ENCODE measurements at places on chromosomes 16 and 17.
A peak's percentile ranks its signal among the peaks of the same experiment; 100 is the strongest.

GRCh38 chr16:13510425-13511151 lies 409.4 kb upstream of the ERCC4 start:
- peak; percentile 10 for DNase-seq

- DNase-seq, result no peak
Observed at GRCh38 chr17:80671039-80671824, 126.6 kb downstream of the RPTOR start.

GRCh38 chr17:27264068-27264812 lies 29.7 kb upstream of the WSB1 start:
- DNase-seq, result no peak

GRCh38 chr17:77326636-77327035 lies 185.9 kb downstream of the SEC14L1 start:
- DNase-seq, result no peak

DNA sequence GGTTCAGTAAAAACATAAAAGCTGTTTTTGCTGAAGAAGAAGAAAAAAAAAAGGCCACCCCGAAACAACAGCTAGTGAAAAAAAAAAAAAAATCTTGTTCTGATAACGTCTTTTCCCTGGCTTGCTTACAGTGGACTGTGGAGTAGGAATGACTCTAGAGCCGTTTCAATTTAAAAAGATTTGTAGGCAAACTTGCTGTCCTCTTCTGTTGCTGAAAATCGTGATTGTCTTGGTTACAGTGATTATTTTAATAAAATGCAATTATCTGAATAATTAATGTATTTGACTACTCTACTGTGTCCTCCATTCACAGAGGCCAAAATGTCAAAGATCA lies 190.6 kb upstream of the TBX2 start:
- DNase-seq, result no peak

DNA sequence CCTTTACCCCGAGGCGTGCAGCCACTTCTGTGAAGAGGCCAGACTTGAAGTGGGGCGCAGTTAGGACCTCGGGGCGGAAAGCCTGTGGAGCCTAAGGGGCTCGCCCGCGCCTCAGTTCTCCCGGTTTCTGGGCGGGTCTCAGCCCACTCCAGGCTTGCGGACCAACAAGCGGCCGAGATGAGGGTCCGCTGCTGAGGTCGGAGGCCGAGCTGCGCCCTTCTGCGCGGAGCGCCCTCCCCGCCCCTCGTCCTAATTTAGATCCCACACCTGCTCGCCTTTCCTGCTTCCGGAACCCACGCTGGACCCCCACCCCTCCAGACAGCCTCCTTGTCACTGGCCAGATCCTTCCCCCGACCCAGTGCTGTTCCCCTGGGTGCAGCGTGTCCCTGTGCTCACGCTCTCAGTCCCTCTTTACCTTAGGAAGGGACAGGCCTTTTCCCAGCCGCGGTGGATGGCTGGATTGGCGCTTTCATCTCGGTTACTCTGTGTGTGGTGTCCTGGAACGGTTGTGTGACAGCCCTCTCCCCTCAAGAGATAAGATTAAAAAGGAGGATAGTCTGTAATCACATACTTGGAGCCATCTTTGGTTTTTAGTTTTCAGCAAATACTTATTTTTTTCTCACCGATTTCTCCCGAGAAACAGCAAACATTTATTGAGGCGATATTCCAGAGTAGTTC lies 933 bp upstream of the ATXN7L3 start:
- peak; percentile 66 for DNase-seq

GRCh38 chr17:7479213-7480088 lies at the start of gene ZBTB4:
ZBTB4 (minus strand) TSS chr17:7479631; CDS start chr17:7466801, 12,830 bp downstream.
- DNase-seq, result no peak

DNA sequence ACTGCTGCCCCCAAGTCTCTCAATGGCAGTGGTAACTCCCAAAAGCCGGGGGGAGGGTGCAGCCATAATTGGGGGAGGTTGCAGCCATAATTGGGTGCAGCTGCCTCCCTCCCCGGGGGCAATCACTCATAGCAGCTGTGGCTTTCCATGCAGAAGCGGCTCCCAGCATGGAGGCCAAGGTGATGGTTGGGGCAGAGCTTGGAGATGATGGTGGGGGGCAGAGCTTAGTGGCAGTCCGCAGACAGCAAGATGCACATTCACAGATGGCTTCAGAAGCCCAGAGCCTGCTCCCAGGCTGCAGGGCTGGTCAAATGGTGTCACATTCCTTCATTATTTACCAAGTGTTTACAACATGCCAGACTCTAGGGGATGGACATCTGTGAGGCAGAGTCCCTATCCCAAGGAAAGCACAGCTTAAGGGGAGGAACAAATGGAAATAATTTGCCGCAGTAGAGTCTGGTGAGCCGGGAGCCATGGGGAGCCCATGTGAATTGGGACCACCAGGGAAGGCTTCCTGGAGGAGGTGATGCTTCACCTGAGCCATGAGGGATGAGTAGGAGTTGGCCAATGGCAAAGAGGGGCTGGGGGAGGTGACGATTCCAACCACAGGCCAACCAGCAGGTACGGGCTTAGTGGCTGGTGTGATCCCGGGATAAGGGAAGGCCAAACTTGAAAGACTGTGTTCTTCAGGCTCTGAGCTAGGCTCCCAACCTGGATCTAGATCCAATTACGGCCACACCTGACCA lies 8.1 kb downstream of the DOC2B start:
- no peak for DNase-seq

DNA sequence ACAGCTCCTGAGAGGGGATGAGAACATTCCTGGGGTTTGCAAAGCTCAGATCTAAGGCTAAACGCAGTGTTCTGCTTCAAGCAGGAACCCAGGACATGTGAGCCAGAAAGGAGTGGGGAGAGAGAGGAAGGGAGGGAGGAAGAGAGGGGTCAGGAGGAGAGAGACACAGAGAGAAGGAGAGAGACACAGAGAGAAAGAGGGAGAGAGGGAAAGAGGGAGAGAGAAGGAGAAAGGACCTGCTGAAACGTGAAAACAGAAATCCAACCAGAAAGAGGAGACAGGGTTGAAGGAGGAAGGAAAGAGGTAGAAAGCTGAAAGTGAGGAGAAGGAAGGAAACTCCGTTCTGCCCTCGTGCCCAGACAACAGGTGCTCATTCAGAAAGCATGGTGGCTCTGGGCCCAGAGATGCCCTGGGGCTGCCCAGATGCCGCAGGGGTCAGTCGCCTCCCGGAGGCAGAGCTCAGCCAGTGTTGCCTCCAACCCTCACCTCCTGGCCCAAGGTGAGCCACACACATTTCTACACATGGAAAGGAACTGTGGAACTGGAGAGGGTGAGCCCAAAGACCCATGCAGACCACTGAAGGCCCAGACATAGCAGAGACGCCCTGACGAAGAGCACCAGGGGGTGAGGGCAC lies 49.0 kb upstream of the ENPP7 start:
- no peak for DNase-seq

DNA sequence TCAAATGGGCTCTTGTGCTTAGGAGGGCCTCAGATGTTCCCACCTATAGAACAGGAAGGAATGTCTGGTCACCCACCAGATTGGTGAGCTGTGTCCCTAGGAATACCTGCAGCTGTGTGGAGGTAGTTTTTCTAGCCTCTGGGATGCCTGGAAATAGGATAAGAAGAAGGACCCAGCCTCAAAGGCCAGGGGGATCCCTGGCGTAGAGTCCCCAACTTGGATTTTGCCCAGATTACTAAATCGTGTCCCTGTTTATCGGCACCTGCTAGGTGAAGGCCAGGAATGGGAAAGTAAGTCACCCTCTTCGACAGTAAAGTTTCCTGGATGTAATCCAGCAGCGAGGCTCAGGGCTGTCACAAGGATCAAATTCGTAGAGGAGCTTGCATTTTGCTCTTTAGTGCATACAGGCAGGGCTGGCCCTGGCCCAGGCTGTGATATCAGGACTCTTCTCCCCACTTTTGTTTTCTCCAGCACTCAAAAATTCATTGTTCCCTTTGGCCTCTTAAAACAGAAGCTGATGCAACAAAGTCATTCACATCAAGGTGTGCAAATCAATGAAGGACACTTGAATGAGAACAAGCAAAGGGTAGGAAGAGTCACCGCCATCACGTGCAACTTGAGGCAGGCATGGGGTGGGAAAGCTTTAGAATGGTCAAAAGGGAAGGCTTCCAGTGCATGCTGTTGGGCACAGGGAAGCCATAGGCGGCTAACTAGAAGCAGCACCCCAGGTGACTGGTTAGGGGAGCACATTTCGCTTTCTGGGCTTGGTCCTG lies 7.5 kb downstream of the SLC13A2 start:
- DNase-seq, result no peak

GRCh38 chr16:72536723-72537435 lies 364.9 kb upstream of the PMFBP1 start:
- no peak for DNase-seq

DNA sequence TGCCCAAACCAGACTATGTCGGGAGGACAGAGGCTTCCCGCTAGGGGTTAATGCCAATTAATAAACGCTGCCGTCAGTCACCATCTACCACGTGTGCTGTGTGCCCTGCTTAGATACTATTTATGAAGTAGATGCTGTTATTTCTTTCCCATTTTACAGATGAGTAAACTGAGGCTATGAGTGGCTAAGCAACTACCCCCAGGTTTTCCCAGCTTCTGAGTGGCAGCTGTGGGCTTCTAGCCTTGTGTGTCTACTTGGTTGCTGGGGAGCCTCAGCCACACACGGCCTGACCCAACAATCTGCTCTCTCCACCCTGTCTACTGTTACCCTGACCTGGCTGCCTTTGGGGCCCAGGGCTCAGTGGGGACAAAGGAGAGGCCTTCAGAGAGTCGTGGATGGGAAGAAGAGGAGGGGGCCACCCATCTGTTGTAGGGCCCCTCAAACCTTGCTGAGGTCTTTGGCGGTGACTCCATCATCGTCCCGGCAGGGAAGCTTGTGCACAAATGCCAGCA lies 7.1 kb downstream of the GIT1 start:
- no peak for DNase-seq

DNA sequence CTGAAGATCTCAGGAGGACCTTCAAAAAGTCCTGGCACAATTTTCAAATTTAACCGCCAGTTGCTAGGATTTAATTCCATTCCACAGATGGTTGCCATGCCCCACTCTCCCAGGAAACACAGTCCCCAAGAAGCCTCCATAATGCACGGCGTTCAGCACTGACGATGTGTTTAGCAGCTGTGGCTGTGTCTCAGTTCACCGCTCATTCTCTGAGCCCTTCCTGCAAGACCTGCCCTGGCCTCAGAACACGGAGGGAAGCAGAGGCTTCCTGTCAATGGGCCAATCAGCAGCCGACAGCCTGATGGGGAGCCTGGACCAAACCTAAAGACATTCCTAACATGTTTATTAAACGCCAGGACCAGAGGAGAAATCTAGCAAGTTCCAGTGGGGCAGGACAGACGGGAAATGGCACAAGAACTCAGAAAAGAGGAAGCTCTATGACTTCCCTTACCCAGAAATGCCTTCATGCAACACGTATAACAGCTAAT lies 4.9 kb downstream of the MYLK3 start:
- peak; percentile 2 for DNase-seq

GRCh38 chr16:67482233-67482924 lies 968 bp downstream of the AGRP start:
- no peak for DNase-seq

GRCh38 chr17:52419229-52419641 lies 260.7 kb upstream of the CA10 start:
- no peak for DNase-seq

- no peak for DNase-seq
Observed at GRCh38 chr17:9228408-9229159, 207.3 kb downstream of the NTN1 start.

GRCh38 chr17:39229274-39229913 lies 3.6 kb upstream of the STAC2 start:
- no peak for DNase-seq

- no peak for DNase-seq
Observed at GRCh38 chr17:43469145-43469544, 14.6 kb upstream of the DHX8 start.

- no peak for DNase-seq
Observed at GRCh38 chr16:66447491-66447890, 20.4 kb downstream of the BEAN1 start.

DNA sequence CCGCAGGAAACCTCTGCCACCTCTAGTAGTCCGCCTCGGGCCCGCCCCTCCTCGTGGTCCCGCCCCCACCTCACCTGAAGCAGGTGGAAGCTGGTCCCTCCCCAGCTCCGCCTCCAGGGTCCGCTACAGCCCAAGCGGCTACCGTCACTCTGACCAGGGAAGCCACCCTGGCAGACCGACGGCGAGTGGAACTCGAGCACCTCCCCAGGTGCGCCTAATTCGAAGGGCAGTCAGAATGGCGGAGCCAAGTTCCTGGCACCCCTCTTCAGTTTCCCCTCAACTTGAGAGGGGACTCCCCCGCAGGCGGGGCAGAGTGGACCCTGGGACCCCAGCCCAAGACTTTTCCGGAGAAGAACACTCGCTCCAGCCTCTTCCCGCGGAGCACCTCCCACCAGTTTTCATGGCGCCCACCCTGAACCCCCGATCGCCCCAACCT lies 507 bp downstream of the FHOD1 start:
- peak; percentile 40 for DNase-seq

DNA sequence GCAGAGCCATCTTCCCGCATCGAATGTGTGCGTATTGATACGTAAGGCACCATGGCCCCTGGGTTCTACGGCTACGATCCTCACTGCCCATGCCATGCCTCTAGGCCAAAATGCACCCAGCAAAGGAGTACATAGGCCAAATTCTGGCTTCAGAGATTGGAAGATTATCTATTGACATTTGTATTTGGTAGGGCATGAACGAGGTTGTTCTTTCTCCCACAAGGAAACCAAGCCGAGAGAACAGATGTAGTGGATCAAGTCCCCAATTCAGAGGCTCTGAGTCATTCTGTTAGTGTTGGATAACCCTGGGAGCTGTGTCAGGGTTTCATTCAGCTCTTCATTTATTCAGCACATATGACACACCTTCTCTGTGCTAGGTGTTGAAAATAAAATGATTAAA lies 36.5 kb downstream of the HOXB1 start:
- DNase-seq, result no peak

DNA sequence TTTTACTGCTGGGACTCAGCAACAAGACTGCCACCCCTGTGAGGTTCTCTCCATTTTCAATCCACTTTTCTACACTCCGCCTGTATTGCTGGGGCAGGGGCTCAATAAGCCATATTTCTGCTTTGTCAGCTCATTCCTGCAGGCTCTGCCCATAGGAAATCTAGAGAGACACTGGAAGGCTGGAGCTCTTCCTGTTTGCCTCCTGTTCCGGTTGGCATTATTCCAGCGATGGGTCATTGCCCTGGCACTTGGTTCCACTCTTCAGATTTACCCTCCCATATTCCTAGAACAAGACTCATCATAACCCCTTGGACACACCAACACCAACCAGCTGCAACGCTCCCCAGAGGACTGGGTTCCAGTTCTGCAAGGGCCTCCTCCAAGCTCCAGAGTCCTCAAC lies 210.4 kb downstream of the CA10 start:
- DNase-seq, result no peak

DNA sequence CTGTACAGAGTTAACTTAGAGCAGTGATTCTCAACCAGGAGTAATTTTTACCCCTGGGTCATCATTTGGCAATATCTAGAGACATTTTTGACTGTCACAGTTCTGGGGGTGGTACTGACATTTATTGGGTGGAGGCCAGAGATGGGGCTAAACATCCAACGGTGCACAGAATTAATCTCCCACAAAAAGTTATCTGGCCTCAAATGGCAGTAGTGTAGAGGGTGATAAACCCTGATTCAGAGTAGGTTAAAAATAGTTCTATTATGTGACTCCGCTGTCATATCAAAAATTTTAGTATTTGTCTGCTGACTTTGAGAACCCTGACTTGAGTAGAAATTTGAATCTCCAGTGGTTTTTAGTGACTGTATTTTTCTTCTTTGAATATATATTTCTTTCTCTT lies 19.1 kb downstream of the VPS35L start:
- no peak for DNase-seq

Measured in NCI-H526 treated with DMSO at 0.1 percent for 48 hours (cell line).